Stimulated activated CD8-positive, alpha-beta memory T cell treated with anti-CD3 and anti-CD28 coated beads, Interleukin-2, amount 100 ng/mL, for 1 hour (primary cell): ENCODE measurements at places on chromosomes 4 and X.
A peak's percentile ranks its signal among the peaks of the same experiment; 100 is the strongest.

GRCh38 chr4:1991087-1991486 is 17.7 kb downstream of the NELFA start:
- DNase-seq, result no peak

GRCh38 chrX:22389556-22390179 is 117.0 kb downstream of the CBLL2 start:
- no peak for DNase-seq

DNA sequence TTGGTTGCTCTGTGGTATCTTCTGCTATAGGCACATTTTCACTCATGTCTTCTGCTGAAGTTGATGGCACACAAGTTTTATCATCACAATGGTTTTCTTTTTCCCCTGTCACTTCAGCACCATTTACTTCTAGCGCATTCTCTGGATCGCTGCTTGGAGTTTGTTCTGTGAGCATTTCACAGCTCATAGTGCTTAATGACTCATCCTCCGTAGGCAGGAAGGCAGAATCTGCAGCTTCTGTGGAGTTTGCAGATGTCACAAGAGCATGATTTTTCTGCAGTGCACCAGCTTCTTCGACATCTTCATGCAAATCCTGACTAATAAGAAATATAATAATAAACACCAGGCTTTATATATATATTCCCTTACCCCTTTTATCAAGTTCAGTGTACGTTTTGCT is 83.6 kb downstream of the CHM start:
- DNase-seq, result no peak

GRCh38 chrX:56744996-56745395 is 16.0 kb downstream of the NBDY start:
- no peak for DNase-seq

DNA sequence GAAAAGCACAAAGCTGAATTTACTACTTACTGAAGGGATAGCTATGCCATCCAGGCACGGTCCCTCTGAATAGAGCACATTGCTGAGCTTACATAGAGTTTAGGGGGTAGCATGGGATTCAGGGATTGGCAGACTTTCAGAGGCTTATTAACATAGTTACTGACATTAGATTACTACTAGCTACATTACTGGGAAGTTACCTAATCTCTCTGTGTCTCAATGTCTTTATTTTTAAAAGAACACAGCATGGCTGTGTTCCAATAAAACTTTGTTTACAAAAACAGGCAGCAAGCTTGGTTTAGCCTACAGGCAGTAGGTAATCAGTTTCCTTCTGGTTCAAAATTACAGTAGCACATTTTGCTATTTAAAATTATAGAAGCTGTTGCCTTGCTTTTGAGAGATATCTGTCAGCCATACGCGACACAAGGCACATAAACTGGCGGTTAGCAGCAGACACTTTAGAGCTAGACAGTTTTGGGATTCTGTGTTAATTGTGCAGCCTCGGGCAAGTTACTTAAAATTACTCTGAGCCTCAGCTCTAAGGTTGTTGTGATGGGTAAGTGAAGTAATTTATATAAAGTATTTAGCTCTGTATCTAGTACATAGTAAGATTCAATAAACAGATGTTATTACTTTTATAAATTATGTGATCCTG is 6.9 kb downstream of the KLHL8 start:
- DNase-seq, result no peak

DNA sequence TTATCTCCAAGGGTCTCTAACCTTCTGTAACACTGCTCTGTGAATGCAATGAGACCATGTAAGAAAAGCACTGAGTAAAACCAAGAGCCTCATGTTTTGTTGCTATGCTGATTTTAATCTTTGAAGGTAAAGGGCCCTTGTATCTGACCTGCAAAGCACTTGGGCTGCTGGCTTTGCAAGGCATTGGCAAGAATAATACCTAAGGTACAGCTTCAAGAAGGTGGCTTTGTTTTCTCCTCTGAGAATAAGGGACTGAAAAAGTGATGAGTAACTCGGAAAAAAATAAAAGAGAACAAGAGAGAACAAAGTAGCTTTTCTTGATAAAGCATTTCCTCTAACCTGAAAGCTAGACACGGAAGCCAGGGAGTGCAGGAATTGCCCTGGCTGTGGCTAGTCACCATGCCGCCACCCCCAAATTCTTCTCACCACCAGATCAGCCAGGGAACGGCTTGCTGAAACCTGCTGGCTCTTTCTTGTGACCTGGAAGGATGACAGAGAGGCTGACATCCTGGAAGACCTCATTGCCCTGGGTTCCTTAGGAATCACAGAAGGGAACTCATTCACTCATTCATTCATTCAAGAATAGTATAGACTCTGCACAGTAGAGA is 41.8 kb upstream of the HS3ST1 start:
- no peak for DNase-seq

DNA sequence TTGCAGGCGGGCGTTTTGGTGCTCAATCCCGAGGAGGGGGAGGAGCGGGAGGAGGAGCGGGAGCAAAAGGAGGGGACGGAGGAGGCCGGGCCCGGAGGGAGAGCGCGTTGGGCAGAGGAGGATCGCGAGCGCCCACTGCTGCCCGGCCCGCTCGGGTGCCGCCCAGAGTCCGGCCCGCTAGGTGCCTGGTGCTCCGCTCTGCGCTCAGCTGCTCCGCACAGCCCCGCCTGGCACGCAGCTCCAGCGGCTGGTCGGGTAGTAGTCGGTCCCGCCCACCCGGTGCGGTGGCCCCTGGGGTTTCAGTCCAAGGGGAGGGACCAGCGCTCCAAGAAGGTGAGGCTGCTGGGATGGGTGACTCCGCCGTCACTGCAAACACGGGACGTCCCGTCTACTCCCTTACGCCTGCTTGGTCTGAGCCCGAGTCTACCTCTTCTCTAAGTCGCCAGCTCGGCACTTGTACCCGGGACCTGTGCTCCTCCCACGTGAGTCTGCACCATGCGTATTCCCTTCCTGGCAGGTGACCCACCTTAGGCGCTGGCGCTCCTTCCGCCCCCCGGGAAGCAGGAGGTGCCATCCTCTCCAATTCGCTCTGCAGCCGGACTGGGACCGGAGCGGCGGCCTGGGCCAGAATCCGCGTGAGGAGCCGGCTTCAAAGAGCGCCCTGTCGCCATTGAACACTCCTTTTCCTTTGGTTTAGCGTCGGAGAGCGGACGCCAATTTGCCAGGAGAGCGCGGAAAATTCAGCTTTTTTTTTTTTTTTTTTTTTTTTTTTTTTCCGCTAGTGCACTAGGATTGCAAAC is 405 bp upstream of the HS3ST1 start:
- no peak for DNase-seq

GRCh38 chr4:146179784-146180370 is 4.4 kb downstream of the LSM6 start:
- DNase-seq, result no peak

DNA sequence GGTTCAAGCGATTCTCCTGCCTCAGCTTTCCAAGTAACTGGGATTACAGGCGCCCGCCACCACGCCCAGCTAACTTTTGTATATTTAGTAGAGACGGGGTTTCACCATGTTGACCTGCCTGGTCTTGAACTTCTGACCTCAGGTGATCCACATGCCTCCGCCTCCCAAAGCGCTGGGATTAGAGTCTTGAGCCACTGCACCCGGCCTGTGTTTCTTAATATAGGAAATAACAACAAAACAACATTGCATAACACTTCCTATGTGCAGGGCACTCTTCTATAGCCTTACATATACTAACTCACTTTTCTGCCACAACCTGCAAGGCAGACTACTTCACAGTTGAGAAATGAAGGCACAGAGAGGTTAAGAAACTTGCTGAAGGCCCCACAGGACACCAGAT is 12.8 kb upstream of the TMEM131L start:
- no peak for DNase-seq

DNA sequence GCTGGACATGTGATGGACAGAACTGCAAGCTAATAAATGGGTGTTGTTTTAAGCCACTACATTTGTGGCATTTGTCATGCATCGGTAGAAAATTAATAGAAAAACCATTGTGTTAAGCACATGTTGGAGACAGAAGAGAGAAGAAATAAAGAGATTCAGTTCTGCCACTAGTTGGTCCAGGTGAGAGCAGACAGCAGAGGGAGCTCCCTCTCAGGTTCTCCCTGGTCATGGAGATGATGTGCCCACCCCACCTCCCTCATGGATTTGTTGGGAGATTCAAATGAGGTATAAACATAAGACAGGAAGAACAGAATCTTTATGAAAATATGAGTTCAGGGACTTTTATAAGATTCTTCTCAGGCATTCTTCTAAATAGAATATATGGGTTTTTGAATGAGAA is 36.8 kb upstream of the OCIAD2 start:
- no peak for DNase-seq

GRCh38 chrX:10039821-10040793 is 72.9 kb downstream of the CLDN34 start:
- DNase-seq, result no peak

- DNase-seq, result no peak
Measured at GRCh38 chr4:108398316-108398715, 222.1 kb upstream of the RPL34 start.

- no peak for DNase-seq
Measured at GRCh38 chrX:1591863-1592469, 562 bp downstream of the AKAP17A start.

DNA sequence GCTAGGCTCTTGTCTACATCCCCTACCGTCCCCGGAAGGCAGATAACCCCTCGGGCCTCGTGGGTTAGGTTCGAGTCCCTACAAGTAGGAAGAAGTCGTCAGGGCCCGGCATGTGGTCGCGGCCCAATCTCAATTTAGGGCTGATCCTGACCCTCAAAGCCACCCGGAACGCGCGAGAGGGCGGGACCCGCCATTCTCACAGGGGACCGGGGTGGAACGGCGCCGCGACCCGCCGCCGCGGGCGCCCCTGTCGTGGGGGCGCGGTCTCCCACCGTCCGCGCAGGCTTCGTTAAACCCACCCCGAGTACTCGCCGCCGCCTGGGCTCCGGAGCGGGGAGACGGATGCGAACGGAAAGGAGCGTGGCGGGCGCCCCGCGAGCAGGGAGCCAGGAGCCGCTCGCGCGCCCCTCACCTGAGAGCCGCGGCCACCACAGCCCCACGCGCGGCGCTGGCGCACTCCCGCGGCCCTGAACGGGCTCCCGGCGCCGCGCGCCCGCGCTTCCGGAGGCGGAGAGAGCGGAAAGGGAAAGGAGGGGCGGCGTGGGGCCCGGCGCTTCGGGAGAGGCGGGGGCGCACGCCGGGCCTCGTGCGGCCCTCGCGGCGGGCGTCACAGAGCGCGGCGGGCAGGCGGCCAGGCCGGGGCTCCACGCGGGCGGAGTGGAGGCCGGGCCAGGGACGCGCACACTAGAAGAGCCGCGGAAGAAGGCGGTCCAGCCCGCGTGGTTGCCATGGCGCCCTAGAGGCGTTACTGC is at the start of gene CFAP97:
TSS of gene CFAP97 (minus strand) at position 515 of the 752 bp plus-strand sequence. CDS start 12,804 bp downstream, outside the sequence.
- peak; percentile 55 for DNase-seq

DNA sequence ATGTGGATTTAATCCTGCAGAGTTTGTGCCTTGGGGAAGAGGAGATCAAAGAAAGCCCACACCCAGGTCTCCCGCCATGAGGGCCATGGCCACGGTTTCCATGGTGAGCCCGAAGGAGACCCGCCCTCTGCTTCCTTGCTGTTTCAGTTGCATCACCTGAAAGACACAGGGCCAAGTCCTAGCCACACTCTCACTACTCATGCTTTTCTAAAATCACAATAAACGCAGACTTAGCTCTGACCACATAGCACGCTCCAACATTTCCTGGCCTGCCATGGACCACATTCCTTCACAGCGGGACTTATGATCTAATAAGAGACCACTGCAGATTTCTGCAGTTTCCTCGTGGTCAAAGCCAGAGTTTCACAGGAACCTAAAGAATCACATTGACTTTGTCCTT is 426.0 kb upstream of the NR3C2 start:
- DNase-seq, result no peak
